ENCODE measurements at places on chromosomes 11 and 22.

DNA sequence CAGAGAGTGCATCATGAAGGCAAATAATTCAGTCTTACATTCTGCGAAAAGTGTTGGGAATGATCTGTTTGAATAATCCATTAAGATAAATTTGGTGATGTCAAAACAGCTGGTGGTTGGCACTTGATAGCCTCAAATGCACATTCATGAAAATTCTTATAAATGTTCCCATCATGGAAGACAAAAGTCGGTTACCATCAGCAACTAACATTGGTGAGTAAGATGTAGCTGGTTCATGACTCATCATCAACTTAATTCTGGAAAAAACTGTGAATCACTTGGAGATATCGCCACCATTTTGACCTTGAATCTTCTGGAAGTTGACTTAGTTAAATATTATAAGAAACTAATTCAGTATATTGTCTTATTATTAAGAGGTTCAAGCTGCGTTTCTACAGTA lies 11.2 kb downstream of the CRYBB1 start:
- no peak for DNase-seq

DNA sequence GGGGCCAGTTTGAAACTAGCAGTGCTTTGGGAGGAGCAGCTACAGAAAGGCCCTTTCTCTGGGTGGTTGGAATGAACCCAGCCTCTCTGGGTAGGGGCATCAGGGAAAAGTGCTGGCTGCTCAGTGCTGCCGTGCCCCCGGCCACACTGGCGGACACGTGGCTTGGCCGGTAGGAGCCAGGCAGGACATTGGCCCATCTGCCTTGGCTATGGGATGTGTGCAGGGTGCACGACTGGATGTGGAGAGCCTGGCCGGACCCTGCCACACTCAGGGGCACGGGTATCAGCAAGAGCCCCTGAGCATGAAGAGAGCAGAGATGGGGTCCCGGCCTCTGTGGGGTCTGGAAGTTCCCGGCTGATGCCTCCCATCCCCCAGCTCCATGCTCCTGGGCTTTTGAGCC lies 46.6 kb downstream of the TPCN2 start:
- DNase-seq: no peak

DNA sequence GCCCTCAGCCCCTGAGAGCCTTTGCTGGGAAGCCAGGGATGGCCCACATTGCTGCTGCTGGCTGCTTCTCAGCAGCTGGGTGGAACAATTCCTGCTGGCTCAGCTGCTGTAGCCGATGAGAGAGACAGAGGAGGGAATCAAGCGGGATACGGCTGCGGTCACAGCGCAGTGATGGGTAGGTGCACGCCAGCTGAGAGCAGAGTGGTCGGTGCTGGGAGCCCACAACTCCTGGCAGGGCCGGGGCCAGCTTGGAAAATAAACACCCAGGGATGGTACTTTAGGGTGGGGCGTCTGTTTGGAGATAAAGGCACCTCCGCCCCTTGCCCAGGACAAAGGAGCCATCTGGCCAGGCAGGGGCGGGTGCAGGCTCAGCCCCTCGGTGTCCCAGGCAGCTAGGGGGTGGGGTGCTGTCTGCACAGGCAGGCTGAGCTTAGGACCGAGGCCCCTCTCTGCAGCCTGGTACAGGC lies 480.5 kb downstream of the MIAT start:
- DNase-seq: no peak

- no peak for DNase-seq
These were observed 1.6 kb downstream of the KCNJ1 start for GRCh38 chr11:128865490-128865889.

Measured in suppressor macrophage (primary cell).